ENCODE measurements at places on chromosomes 1 and 21.

GRCh38 chr21:30984889-30985288, 53.4 kb downstream of the KRTAP19-8 start:
- DNase-seq: no peak

GRCh38 chr1:227919906-227920305, 27.8 kb downstream of the WNT9A start:
- no peak for DNase-seq

GRCh38 chr1:39835935-39836594, 47.2 kb downstream of the TRIT1 start:
- no peak for DNase-seq

DNA sequence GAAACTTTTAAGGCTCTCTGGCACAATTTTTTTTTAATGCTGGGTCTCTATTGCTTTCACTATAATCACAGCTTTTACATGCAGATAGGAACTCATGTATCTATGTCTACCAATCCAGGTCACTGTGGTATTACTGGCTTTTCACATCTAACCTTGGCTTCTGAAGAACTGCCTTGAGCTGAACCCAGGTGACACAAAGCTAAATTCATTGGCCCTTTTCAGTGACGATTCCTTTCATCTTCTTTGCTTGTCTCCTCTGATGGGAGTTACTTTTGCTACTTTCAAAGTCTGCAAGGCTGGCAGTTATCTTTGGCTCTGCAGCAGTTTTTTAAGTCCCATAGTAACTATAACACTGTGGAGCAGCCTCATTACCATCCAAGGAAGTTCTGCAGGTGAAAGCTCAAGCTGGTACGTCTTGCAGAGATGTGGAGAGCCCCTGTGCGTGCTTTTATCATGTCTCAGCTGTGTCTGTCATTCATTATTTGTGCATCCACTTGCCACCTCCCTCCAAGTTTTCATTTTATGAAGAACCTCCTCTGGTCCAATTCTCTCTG, 364.3 kb downstream of the VAV3 start:
- DNase-seq: no peak

GRCh38 chr1:219476116-219476515, 136.8 kb downstream of the ZC3H11B start:
- DNase-seq: no peak

DNA sequence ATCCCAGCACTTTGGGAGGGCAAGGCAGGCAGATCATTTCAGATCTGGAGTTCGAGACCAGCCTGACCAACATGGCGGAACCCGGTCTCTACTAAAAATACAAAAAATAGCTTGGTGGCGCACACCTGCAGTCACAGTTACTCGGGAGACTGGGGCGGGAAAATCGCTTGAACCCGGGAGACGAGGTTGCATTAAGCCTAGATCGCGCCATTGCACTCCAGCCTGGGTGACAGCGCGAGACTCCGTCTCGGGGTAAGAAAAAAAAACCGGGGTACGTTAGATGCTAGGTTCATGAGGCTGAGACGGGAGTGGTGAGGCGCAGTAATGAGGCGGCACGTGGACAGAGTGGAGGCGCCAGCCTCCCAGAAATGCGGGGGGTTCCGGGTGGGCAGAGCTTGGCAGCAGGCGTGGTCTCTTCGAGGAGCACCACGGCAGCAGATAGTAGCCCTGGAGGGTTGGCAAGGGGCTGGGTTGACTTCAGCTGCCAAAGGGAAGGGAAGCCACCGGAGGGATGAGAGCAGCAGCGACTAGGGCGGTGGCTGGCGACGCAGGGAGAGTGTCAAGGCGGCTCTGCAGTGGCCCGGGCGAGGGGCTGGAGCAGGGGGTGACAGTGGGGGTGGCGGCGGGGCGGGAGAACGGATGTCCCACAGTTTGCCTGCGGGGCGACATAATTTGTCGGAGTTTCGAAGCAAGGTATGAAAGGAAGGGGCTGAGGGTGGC, 832 bp downstream of the MRPL20 start:
- DNase-seq: no peak

GRCh38 chr1:10835822-10836421, 39.5 kb upstream of the CASZ1 start:
- no peak for DNase-seq

DNA sequence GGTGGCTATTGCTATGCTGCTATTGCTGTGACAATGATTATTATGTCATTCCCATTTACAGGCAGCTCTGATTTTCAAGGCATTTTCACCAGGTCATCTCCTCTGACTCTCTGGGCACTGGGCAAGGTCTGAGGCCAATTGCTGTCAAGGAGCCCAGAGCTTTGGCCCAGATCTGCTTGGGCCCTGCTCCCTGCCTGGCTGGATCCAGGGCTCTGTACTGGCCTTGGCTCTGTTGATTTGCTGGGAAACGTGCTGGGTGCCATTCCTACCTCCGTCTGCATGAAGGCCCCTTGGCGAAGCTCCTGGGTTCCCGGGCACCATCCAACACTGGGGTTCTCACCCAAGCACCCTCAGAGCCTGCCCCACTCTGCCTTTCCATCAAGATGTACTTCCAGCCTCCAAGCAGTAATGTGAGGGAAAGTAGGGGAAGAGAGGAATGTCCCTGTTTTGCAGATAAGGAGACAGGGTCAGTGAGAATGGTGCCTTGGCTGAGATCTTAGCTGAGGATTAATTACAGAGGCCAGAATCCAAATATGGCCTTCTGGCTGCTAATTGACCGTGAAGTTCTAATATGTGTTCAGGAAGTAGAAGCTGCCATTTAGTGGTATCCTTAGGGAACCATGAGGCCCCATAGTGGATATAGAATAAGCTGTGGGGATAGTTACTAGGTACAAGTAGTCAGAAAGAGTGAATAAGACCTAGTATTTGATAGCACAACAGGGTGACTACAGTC, 63.9 kb downstream of the HTR6 start:
- no peak for DNase-seq

DNA sequence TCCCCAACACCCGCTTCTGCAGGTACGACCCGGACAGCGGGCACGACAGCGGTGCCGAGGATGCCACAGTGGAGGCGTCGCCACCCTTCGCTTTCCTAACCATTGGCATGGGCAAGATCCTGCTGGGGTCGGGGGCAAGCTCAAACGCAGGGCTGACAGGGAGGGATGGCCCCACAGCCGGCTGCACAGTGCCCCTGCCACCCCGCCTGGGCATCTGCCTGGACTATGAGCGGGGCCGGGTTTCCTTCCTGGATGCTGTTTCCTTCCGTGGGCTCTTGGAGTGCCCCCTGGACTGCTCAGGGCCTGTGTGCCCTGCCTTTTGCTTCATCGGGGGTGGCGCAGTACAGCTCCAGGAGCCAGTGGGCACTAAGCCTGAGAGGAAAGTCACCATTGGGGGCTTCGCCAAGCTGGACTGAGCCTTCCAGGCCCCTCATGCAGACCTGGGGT, 10.1 kb downstream of the TRIM46 start:
- no peak for DNase-seq
